ENCODE measurements at places on chromosomes 6 and 20.

GRCh38 chr6:15485936-15486335, 176.9 kb downstream of the DTNBP1 start:
- DNase-seq = no peak

DNA sequence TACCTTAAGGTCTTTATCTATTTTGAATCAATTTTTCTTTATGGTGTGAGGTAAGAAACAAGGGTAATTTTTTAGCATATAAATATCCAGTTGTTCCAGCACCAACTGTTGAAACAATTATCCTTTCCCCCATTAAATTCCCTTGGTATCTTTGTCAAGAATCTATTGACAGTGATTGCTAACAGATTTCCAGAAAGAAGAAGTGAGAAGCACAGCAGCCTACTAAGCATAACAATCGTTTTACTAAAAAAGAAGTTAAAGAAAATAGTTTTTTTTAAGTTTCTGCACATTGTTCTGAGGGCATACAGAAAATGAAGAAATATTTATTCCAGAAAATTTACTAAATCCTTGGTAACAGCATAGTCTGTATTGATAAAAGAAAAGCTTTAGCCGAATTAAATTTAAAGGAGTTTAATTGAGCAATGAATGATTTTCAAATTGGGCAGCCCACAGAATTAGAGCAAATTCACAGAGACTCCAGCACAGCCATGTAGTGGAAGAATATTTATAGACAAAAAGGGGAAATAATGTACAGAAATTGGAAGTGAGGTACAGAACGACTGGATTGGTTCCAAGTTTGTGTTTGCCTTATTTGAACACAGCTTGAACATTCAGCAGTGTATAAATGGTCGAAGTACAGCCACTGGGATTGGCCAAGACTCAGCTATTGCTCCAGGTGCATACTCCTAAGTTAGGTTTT, 97.9 kb upstream of the UST start:
- DNase-seq = no peak

DNA sequence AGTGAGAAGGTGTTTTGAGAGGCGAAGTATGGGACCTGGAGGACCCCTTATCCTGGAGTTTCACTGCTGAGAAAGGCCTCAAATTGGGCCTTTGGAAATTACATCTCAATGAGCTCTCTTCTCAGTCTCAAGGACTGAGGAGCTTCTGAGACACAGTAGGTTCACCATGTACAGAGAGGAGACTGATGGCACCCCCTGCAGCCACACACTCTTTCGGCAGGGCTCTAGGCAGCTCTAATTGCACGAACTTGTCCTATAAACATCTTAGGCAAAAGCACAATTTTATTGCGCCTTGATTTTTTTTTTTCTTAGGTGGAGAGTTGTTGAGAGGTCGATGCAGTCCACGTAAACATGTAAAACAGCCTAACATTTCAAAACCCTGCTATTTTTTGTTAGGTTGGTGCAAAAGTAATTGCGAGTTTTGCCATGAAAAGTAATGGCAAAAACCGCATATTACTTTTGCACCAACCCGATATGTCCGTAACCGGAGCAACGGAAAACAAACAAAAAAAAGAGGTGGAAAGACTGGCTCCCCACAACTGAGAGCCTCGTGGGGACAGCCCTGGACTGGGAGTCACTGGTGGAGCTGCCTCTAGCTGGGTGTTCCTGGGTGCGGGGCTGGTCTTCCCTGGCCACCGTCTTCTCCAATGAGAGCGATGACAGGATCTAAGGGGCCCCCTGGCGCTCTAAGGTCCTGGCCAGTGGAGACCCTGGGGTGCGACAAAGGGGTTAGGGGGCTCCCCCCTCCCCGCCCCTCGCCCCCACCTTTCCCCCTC, 84.0 kb upstream of the EYA2 start:
- DNase-seq = no peak

- DNase-seq = peak; percentile 97
Observed at GRCh38 chr6:85772641-85773040, 130.0 kb upstream of the SYNCRIP start.

- DNase-seq = no peak
Observed at GRCh38 chr6:17004269-17004668, 97.6 kb upstream of the STMND1 start.

DNA sequence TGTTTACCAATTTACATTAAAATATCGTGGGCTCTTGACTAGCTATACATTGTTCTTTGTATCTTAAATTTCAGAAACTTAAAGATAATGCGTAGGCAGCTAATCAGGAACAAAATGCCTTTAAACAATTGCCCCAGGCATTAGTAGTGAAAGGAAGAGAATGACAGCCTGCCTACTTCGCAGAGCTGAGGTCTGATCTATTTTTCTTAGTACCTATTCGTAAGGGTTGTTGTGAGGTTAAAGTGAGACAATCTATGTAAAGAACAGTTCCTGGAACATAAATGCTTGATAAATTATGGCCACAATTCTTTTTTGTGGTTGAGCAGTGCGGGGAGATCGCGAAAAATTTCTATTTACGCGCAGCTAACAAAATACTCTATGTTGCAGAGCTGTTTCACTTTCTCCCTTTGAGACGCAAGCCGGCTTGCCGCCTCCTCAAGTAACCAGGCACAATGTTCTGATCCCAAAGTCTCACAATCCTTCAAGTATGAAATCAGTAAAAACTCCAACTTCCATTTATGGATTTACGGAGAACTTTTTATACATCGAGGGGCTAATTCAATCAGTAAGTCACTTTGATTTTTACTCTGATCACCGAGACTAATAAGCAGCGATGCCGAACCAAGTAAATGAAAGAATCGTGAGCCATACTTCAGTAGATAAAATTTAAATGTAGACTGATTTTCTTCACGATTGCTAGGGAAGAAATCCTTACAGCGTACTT, 878 bp upstream of the PNRC1 start:
- DNase-seq = peak; percentile 63

GRCh38 chr6:28274888-28275287, 6.5 kb upstream of the PGBD1 start:
- no peak for DNase-seq

- DNase-seq = no peak
Observed at GRCh38 chr6:156718647-156719394, 58.4 kb upstream of the ARID1B start.

- DNase-seq = no peak
Observed at GRCh38 chr6:109484122-109484521, 1.1 kb upstream of the ZBTB24 start.

DNA sequence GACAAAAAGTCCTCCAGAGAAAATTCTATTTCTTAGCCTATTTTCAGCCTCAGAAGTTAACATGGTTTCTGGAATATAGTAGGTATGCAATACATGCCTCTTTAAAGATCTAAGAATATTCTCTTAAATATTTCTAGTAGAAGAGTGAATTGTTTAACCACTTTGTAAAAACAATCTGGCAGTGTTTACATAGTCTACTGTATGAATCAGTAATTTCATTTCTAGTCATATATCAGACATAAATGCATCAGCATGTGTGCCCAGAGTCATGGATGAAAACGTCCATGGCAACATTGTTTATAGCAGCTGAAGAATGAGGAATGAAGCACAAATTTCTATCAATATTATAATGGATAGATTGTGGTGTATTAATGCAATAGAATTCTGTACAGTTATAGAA, 124.9 kb downstream of the NKAIN2 start:
- no peak for DNase-seq

- no peak for DNase-seq
Observed at GRCh38 chr20:891058-891705, 25.0 kb downstream of the ANGPT4 start.
